Activated gamma-delta T cell (primary cell): ENCODE measurements at places on chromosomes 6 and 20.

GRCh38 chr6:112235956-112236355 lies 18.4 kb downstream of the LAMA4 start:
- no peak for DNase-seq

- no peak for DNase-seq
Observed at GRCh38 chr6:163627274-163628062, 212.9 kb downstream of the QKI start.

DNA sequence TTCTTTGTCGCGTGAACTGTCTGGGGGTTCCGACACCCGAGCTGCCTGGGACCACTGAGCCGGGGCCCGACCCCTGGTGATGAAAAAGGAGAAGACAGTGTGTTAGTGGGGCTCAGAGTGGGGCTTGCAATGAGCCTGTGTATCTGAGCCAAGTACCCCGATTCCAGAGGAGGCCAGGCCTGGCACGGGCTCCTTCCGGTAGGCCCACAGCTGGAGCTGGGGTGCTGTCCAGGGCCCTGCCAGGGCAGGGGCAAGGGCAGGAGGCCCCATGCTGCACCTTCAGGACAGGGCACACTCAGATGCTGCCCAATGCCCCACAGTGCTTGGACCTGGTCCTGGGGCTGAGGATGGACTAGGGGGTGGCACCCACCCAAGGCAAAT lies 89.4 kb downstream of the TAF4 start:
- DNase-seq, result no peak

- DNase-seq, result no peak
Observed at GRCh38 chr6:37916675-37917074, 97.1 kb downstream of the ZFAND3 start.

DNA sequence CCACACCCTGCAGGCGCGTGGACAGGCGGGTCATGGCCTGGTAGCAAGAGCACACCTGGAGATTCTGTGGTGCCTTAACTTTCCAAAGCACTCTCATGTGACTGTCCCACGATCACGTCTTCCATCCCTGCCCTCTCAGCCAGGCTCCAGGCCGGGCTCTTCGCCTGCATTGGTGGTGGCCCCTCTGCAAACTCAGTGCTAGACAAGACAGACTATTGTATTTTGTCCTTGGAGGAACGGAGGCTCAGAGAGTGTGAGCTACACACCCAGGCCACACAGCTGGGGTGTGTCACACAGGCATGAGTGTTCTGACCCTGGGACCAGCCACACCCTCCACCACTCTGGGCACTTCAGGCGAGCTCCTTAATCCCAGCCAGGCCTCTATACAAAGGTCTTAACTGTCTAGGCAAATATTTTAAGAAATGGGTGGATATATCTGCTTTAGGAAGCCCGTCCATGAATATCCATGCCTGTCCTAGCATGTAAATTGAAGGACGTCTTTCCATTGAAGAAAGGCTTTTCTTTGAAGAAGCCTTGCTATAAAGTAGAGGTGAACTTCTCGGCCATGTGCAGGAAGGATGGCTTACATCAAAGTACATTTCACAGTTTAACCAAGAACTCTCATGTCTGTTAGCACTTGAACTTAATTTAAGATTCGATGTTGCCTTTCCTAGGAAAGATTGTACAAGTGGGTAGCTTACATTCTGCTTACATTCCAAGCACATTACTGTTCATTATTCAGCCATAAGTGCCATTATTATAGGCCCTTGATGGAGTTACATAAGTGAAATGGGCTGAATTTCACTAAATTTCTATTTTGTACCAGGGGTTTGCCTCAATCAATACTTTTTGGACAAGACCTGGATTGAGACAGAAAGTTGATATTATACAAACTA lies 263.9 kb downstream of the DLL1 start:
- DNase-seq, result no peak

- DNase-seq, result no peak
Observed at GRCh38 chr6:128233531-128233930, 286.9 kb downstream of the PTPRK start.

DNA sequence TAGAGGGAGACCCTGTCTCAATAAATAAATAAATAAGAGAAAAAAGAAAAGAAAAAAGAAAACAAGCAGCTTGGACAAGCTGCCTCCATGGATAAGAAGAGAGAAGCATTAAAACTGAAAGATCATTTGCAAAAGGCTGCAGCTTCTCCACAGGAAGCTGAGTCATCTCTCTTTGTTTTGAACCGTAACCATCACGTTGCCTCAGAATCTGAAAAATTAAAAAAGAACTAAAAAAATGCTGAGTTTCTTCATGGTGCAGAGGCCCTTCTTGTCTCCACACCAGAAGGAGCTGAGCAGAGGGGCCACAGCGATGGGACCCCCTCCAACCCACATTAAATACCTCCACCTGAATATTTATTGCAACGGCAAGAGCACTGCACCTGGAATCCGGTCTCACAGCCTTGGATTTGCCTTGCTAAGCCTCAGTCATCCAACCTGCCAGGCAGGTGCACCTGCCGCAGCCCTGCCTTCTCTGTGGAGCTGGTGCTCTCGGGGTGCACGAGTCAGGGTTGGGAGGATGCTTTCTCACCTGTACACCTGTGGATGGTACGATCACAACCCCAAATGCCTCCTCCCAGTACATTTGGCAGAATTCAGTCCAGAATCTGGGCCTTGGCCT lies 28.1 kb downstream of the TOX2 start:
- DNase-seq, result no peak

DNA sequence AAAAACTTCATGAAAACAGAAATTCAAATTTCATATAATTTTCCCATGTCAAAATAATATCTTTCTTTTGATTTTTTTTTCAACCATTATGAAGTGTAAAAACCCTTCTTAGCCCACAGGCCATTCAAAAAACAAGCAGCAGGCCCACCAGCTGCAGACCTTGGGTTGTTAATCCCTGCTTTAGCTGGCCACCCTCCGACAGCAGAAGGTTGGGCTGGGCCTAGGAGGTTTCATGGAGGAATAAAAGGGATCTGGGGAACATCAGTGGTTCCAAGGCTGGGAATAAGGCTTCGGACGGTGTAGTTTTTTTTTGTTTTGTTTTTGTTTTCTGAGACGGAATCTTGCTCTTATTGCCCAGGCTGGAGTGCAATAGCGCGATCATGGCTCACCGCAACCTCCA lies 3.6 kb upstream of the HSP90AB1 start:
- no peak for DNase-seq

DNA sequence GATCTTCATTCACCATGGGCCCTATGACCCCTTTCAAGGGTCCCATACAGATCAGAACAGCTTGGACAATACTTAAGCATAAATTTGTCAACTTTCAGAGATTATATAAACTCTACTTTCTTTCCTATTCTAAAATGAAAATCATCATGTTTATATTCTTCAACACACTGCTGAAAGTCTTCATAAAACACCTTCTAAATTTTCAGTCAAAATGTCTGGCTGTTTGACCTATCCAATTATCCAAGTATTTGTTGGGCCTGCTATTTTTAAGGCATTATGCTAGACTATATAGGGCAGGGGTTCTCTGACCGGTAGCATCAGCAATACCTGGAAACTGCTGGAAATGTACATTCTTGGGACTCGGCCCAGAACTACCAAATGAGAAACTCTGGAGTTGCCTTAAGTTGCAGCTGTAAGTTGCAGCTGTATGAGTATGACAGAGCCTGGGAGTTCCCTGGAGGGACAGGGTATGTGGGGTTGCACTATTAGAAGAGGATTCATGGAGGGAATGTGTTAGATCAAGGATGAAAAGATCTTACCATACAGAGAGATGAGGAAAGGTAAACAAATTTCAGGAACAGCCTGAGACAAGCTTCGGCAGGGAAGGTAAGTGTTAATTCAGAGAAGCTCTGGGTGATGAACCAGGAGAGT lies 293.0 kb downstream of the ADGB start:
- no peak for DNase-seq

DNA sequence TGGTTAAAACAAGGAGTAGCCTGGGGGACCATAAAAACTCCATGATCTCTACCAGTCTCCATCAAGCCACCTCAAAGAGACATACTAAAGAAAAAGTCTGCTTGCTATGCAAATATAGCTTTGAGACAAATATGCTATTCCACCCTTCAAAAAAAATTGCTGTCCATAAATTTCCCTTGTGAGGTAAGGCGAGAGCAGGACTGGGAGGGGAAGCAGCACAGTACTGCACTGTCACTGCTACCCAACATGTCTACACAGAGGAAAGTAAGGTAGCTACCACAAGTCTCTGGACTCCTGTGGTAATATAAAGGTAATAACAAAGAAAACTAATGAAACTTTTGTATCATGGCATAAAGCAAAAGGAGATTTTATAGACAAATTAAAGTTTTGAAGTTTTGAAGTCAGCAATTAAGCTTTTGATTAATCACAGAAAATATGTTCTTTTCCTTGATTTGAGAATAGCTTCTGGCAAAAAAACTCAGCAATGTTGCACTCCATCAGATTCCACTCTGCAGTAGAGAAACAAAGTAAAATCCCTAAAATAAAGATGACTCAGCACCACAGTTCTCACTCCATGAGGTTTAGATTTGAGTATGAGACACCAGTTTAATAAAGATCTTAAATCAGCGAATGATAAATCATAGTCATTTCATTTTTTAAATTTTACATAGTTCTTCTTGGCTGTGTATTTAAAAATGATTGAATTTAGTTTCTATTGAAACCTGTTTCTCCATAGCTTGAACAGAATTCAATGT lies 602.4 kb downstream of the COL12A1 start:
- DNase-seq, result no peak

GRCh38 chr20:36601540-36601939 lies 4.0 kb upstream of the RAB5IF start:
- no peak for DNase-seq

GRCh38 chr6:17390276-17390675 lies 3.1 kb upstream of the CAP2 start:
- DNase-seq, result no peak

GRCh38 chr6:148518511-148519156 lies 176.0 kb downstream of the SASH1 start:
- DNase-seq, result no peak

DNA sequence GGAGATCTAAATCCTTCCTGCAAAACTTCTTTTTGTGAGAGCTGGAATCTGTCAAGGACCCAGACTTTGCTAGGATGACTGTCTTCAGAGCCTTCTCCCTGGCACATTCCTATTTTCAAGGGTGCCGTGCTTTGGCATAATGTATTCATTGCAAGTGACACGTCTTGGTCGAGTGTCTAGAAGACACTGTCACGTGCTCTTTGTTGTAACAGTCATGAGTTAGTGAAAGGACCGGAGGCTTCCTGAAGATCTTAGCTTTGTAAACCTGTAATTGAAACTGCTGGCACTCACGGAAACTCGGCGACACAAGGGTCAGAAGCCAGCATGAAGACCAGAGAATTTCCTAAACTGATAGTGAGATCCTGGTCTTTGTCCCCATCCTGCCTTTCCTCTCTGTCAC lies 19.7 kb upstream of the TAGAP start:
- no peak for DNase-seq

- DNase-seq, result no peak
Observed at GRCh38 chr6:105875974-105876640, 210.0 kb upstream of the PRDM1 start.

DNA sequence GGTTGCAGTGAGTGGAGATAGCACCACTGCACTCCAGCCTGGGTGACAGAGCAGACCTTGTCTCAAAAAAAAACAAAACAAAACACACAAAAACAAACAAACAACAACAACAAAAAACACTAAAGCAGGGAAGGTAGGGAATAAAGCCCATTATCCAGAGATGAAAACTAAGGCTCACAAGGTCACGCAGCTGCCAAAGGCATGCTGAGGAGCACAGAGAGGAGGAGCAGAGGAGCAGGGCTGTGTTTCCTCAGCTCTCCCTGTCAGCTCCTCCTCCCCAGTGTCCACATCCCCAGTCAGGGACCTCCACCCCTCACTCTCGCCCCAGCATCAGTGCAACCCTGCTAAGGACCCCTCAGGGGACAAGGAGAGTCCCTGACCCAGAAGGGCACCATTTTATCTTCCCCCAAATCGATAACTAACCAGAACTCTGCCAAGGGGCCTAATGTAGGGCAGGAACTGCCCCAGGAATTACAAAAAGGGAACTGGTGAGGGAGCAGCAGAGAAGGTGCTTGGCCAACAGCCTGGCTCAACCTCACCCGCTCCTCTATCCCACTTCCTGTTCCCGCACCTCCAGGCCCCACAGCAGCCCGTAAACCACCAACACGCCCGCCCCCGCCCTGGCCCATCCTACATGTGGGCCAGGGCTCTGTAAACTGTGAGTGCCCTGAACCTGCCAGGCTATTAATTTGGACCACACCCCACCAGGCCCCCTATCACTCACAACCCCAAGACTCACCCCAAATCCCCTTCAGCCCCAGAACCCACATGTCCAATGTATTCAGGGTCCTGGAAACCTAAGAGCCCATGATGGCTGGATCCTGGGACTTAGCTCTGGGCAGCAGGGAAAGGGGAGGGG lies 9.0 kb downstream of the TEAD3 start:
- no peak for DNase-seq
